ENCODE measurements at places on chromosomes 11 and 22. TPM values are rescaled to one million over a fixed set of nuclear protein-coding genes. Genes with fewer than 3 reads are reported as not detected.
A peak's percentile ranks its signal among the peaks of the same experiment; 100 is the strongest.

DNA sequence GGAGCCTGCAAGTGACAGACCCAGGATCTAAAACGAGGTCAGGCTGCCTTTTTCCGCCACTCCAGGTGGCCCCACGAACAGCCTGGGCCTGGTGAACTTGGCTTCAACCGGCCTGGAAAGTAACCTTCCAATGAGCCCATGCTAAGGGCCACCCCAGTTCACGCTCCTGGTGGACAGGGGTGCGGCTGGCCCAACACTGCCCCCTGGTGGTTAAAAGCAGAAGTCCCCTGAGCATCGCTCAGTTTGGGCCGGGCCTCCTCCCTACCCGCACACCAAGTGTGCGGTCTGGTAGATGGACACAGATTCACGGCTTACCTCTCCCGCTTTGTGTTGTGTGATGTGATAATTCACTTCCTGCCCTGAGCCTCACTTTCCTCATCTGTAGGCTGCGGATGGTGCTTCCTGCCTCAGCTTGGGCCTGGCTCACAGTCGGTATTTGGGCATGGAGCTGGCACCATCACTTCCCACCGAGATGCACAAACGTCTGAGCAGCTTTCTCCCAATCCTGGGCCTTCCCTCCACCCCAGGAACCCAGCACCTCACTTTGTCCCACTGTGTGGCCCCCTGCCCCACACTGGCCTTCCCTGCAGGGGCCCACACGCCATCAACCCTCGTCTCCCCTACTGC, 13.7 kb upstream of the SEC14L3 start:
- peak; percentile 25 for DNase-seq

DNA sequence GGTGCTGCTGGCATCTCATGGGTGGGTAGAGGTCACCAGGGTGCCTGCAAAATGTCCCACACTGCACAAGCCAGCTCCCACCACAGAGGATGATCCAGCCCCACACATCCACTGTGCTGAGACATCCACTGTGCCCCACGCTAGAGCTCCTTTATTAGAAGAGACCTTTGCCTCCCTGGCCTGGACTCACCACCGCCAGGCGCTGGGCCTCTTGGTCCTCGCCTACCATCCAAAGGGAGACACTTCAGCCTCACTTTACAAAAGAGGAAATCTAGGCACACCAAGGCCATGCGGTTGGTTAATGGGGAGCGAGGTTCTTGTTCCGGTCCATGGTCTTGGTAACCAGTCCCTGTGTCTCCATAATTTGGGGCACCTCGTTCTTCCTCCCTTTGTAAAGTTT, 3.4 kb upstream of the ANO1 start:
- DNase-seq, result no peak

- DNase-seq, result no peak
Measured at GRCh38 chr11:116661056-116661455, 111.7 kb downstream of the BUD13 start.

- no peak for DNase-seq
Measured at GRCh38 chr11:27291302-27291889, 71.6 kb downstream of the CCDC34 start.

DNA sequence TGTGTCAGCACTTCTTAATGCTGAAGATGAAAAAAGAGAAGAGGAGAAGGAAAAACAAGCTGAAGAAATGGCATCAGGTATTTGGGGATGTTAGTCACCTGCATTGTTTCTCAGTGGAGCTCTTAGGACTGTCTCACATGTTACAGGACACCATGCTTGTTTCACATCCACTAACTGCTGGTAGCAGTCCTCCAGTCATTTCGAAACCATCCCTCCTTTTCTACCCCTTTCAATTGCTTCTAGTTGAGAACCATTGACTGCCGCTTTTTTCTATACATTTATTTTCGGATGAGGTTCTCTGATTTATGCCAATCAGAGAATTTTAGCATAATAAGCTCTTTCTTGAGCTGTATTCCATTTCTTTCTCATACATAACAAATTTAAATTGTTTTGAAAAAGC, 21.5 kb downstream of the BIRC2 start:
- DNase-seq, result no peak

- DNase-seq, result no peak
Measured at GRCh38 chr11:48164836-48165235, 51.8 kb upstream of the OR4B1 start.

GRCh38 chr11:7262672-7263071, 11.0 kb downstream of the SYT9 start:
- no peak for DNase-seq

DNA sequence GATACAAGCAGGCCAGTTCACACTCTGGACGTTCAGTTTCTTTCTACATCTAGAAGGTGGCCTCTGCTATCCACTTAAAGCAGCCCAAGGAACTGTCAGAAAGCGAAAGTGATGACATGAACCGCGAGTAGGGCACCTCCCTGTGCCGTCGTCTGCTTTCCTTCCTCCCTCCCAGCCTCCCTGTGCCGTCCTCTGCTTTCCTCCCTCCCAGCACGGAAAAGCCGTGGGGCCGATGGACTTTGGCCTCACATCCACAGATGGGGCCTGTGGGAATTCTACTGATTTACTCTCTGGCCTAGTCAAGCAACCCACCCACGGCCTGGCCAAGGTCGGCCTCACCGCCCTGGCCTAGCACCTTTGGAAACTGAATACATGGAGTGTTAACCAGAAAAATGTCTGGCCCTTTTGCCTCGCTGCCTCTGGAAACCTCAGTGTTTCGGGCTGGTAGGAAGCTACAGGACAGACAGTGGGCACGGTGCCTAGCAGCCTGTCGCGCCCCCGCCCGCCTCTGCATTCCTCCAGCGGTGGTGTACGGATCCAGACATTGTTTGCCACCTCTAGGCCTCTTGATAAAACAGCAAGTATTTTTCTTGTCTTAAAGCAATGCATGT, 14.2 kb downstream of the PEX26 start:
- DNase-seq, result no peak

GRCh38 chr11:115548878-115549528, 44.8 kb upstream of the CADM1 start:
- DNase-seq, result no peak

- DNase-seq, result no peak
Measured at GRCh38 chr11:125110506-125110905, 920 bp downstream of the TMEM218 start.

DNA sequence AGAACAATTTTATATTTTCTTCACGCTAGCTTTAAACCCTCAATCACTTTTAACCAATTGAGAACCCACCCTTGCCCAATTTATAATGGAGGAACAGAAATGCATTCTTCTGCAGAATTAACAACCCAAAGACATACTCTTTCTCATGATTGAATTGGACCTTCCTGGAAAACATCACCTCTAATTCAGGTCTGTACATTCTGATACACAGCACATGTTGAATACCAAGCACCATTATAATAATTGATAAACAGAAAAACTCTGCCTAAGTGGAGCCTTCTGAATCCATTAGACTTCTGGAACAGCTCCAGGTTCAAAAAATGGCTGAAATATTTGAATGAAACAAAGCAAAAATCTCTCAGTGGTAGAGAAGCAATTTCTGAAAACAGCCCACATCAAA, 105.4 kb downstream of the FAM76B start:
- DNase-seq, result no peak

- no peak for DNase-seq
Measured at GRCh38 chr11:126594921-126595367, 239.5 kb downstream of the ST3GAL4 start.

- DNase-seq, result no peak
Measured at GRCh38 chr11:47672283-47672730, 29.9 kb upstream of the MTCH2 start.

DNA sequence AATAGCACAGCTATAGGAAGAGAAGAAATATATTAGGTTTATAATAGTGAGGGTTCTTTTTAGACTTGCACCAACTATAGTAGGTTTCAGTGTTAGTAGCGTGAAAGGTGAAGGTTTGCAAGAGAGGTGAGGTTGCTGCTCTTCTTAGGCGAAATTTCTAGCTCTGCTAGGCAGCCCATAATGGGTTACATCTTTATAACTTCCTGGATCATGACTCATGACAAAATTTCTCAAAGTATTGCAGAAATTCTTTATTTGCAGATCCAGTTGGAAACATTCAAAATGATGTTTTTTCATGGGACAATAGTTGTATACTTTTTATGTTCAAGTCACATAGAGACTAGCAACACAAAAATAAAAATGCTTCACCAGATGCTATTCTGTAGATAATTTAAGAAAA, 260.0 kb downstream of the SOX6 start:
- DNase-seq, result no peak

- no peak for DNase-seq
Measured at GRCh38 chr11:31974366-31975136, 116.3 kb upstream of the RCN1 start.

DNA sequence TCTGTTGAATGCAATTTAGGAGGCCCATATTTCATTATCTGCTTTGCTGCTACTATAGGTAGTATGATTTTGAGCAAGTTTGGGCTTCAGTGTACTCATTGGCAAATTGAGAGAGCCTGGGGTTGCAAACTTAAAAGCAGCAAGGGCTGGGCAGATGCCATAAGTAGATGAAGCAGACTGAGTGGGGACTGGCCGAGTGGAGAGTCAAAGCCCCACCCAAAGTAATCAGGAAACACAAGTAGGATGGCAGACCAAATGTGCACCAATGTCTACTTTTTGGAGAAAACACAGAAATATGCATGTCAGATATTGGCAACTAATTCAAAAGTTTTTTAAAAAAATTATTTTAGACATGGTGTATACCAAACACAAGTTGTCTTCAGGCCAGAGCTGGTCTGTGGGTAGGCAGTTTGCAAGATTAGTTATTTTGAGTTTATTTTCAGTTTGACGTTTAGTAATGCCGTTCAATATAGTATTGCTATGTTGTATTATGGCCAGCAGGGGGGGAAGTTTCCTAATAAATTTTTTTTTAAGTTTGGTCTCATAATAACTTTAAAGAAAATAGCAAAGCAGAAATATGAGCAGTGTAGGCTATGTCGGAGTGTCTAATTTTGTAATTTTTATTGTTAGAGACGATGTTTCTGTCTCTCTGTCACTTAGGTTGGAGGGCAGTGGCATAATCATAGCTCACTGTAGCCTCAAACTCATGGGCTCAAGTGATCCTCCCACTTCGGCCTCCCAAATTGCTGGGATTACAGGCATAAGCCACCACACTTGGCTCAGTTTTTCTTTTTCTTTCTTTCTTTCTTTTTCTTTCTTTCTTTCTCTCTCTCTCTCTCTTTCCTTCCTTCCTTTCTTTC, 105.1 kb downstream of the HIPK3 start:
- no peak for DNase-seq

GRCh38 chr11:78603792-78604191, 29.1 kb upstream of the NARS2 start:
- DNase-seq, result no peak

DNA sequence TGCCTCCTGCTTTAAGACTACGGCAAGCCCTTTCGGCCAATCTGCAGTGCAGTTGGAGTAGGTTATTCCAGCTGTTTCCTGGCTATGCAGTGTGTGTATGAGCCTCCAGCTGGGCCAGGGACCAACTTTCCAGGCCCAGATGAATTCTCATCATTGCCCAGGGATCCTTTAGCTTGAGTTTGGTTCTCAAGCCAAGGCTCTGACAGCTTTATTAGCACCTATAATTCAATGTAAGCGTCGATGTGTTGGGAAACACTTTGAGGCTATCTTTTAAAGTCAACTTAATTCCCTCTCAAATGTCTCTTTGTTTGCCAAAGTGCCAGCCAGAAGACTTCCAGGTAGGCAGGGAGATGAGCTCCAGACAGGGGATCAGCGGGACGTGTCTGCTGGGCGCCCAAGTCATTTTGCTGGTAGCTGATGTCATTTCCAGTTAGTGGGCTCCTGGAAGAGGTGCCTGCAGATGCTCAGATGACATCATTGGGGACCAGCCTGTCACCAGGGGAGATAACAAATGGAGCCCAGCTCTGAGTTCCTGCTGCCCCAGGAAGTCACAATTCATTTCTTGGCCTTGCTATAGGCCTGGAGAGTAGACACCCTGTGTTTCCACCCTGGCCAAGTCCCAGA, 520.4 kb downstream of the SOX6 start:
- no peak for DNase-seq

- no peak for DNase-seq
Measured at GRCh38 chr22:37229805-37230672, 14.0 kb downstream of the RAC2 start.

- DNase-seq, result no peak
Measured at GRCh38 chr11:2899080-2899783, 13.7 kb upstream of the CDKN1C start.

- no peak for DNase-seq
Measured at GRCh38 chr11:115722711-115723110, 218.5 kb upstream of the CADM1 start.

DNA sequence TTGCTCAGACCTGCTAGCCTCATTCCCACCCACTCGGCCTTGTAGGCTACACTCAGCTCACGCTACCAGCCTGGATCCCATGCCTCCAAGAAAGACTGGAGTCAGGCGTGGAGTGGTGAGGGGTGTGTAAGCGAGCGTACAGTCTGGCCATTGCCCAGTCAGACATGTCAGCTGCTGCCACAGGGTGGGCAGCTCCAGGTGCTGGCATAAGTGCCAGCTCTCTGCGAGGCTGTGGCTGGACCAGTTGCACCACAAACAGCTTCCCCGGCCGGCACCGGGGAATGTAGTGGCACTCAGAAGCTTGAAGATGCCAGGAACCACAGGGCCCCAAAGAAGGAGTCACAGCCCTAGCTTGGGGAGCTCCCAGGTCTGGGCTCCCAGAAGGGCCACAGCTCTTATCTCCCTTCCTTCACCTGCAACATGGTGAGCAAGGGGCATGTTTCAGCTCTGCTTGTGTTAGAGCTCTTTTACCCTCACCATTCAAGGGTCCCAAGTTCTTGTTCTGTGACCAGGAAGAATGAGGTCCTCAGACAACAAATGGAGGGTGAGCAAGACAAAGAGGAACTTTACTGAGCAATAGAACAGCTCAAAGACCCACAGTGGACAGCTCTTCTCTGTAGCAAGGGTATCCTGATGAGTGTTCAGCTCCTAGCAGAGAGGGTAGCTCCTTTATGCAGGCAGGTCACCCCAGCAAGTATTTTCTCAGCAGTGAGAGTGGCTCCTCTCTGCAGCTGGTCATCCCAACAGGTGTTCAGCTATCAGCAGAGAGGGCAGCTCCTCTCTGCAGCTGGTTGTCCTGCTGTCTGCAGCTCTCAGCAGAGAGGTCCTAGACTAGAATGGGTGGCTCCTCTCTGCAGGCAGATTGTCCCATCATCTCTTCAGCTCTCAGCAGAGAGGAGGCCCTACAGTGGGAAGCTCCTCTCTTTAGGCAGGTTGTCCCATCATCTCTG, 6.0 kb downstream of the SBF2 start:
- DNase-seq, result no peak

Gene LRRC56
- 3.3 TPM for polyA plus RNA-seq

Gene CHRM1
- polyA plus RNA-seq, result 0.10 TPM

Gene PANX3
- not detected for polyA plus RNA-seq

Gene USP2
- polyA plus RNA-seq, result 11.0 TPM

Gene POU2AF1
- 0.61 TPM for polyA plus RNA-seq

Gene MRGPRX4
- not detected for polyA plus RNA-seq

Gene OR52I2
- not detected for polyA plus RNA-seq

Gene PTPN5
- polyA plus RNA-seq, result 0.77 TPM

Gene OR5A1
- polyA plus RNA-seq, result not detected

Gene ZNF215
- polyA plus RNA-seq, result 3.6 TPM
